ENCODE measurements at places on chromosomes 7 and 10.

- no peak for DNase-seq
Measured at GRCh38 chr7:90876701-90877100, 280.6 kb downstream of the CDK14 start.

GRCh38 chr7:79619216-79619615, 165.7 kb upstream of the MAGI2 start:
- DNase-seq: no peak

- DNase-seq: no peak
Measured at GRCh38 chr7:92987095-92987494, 130.7 kb downstream of the SAMD9 start.

GRCh38 chr10:129074939-129075338, 392.1 kb upstream of the MGMT start:
- no peak for DNase-seq

DNA sequence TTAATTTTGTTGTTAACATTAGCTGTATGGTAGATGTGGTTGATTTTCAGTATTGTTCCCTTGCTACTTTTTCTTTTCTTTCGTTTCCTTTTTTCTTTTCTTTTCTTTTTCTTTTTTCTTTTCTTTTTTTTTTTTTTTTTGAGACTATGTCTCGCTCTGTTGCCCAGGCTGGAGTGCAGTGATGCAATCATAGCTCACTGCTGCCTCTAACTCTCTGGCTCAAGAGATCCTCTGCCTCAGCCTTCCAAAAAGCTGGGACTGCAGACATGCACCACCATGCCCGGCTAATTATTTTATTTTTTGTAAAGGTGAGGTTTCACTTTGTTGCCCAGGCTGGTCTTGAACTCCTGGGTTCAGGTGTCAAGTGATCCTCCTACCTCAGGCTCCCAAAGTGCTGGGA, 14.4 kb downstream of the SLC26A3 start:
- no peak for DNase-seq

DNA sequence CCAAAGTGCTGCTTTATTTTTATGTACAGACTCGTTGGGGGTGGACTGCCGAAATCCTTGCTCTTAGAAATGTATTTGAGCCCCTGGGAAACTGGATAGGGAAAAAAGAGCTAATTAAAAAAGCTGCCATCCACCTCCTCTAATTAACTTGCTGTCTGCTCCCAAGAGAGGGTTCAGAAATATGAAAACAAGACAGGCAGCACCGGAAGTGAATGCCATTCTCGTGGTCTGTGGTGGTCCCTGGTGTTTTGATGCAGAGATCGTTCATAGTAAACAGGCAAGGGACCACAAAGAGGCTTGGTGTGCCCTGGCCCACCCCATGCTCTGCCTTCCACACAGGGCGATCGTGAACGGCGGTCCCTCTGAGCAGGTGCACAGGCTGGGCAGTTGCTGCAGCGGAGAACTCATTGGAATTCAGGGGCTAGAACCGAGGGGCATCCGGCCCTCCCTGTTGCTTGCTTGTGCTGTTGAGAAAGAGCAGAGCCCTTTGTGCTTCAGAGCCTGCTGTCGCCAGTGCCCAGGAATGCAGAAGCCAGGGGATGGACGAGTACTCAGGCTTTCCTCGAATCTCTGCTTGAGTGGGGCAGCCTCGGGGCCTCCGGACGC, 79.1 kb upstream of the BTBD16 start:
- no peak for DNase-seq

DNA sequence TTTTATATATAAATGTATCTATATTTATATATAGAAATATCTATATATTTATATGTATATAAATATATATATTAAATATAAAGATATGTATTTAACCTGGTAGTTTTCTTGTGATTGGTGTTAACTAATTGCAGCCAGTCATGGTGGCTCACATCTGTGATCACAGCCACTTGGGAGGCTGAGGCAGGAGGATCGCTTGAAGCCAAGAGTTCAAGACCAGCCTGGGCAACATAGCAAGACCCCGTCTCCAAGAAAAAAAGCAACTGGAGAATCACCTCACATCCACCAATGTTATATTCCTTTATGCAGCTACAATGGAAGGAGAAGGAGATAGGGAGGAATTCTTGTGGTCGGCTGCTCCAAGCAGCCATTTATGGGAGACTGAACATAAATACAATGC, 224.9 kb downstream of the BAMBI start:
- DNase-seq: no peak

GRCh38 chr7:92158660-92159575, 20.0 kb downstream of the LRRD1 start:
- DNase-seq: no peak

DNA sequence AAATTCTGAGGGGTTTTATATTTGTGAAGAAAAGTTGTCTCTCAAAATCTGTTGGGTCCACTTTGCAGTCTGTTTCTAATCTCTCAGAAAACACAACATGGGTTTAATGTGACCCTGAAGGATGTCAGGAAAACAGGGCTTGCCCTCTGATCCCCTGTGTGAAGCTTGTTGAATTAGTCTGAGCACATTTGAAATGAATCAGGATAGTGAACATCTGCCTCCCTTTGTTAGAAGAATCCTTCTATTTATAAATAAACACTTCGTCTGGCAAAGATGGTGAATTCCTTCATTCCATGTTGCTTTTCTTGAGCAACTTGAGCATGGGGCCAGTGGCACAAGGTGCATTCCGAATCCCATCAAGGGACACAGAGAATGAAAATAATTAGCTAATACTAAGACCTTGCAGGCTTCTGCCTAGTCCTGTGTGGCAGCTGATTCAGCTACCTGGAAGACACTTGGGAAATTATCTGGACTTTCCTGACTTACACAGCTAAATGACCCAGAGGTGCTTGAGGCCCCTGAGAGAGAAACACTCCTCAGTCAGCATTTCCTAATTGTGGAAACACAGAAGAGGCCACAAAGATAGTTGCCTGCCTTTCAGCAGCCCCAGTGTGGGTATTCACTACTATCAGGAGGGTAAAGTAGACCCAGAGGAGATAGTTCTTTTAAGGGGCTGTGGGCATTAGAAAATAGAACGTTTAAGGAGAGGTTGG, 305.5 kb downstream of the C7orf25 start:
- no peak for DNase-seq

DNA sequence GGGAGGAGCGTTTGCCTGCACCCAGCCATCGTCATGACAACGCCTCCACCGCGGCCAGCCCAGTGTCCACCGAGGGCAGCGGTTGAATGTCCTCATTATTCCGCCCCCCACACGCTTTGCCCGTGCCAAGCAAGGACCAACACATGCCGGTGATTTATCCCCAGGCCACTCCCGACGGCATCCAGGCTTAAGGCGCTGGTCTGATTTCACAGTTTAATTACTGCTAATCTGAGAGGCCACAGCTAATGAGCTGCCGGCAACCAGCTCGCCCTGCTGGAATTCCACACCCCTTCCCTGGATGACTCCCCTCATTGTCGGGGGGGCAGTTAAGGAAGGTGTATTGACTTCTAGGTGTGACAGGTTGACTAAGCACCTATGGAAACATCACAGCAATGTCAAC, 432.3 kb downstream of the DNAJB6 start:
- DNase-seq: no peak

DNA sequence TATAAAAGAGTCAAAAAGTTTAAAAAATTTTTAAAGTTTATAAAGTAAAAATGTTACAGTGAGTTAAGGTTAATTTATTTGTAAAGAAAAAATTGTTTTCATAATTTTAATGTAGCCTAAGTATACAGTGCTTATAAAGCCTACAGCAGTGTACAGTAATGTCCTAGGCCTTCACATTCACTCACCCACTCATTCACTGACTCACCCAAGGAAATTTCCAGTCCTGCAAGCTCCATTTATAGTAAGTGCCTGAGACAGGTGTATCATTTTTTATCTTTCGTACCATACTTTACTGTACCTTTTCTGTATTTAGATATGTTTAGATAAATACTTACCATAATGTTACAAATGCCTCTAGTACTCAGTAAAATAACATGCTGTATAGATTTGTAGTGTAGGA, 269.7 kb upstream of the PHF14 start:
- DNase-seq: no peak

GRCh38 chr10:22723343-22723779, 9.0 kb upstream of the PIP4K2A start:
- DNase-seq: no peak

GRCh38 chr10:112507046-112507445, 60.0 kb downstream of the VTI1A start:
- DNase-seq: no peak

GRCh38 chr10:28754930-28755718, 77.8 kb downstream of the BAMBI start:
- no peak for DNase-seq

DNA sequence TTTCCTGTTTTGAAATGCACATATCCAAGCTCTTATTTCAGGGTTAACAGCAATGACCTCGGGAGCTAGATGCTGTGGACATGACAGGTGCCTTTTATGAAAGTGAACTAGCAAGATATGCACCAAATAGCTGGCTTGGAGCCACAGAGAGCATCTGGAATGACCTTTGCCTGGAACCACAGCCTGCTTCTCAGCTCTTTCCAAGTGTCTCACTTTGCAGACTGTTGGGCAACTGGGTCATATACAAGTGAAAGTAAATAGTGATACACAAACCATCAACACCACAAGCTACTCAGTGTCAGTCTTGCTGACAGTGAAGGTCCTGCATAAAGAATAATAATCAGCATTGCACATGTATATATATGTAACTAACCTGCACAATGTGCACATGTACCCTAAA, 183.5 kb downstream of the RNF133 start:
- no peak for DNase-seq

DNA sequence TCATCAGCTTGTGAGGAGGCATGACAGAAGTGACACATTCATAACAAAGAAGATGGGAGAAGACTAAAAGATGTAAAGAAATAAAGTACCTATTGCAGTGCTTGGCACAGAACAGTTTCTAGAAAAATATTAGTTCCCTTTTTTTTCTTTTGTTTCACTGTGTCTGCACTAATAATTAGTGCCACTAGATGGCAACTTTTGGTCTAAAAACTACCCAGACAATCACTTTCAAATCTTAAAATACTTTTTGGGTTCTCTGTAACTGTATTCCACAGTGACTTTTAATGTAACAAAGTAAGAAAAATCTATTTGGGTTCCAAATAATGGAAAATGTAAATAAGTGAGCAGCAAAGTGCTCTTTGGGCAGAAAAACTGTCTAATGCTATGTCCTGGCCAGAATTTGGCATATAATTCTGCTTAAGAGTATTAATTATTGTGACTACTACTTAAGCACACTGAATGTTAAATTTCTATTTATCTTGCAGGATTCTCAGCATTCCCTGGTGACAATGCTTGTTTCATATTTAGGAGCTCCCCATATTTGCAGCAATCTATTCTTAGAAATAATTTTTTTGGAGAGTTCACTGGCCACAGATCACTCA, 134.8 kb upstream of the KIF5B start:
- DNase-seq: no peak

- no peak for DNase-seq
Measured at GRCh38 chr10:14798636-14799035, 23.9 kb upstream of the FAM107B start.
